ENCODE measurements at places on chromosomes 3 and 15.
A peak's percentile ranks its signal among the peaks of the same experiment; 100 is the strongest.

DNA sequence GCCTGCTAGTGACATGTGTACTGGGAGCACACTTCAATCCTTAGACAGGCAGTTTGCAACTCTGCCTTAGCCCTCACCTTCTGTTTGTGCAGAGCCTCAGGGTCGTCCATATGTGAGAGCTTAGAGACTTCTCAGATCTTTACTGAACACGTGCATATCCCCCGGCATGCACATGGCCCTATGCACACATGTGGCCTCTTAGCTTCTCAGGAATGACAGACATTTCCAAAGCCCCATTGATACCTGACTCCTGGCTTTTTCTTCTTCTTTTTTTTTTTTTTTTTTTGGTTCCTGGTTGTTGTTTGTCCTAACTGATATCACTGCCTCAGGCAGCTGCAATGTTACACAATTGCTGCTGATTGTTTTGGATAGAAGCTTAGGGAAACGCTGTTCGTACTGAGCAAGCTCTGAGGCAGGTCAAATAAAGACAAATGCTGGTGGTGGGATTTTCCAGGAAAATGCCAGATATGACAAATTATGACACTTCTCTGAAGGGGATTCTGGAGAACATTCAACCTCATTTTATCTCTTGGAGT, 107.2 kb upstream of the RGMA start:
- DNase-seq, result no peak

- DNase-seq, result no peak
Measured at GRCh38 chr3:170258105-170258487, 35.9 kb downstream of the PRKCI start.

- no peak for DNase-seq
Measured at GRCh38 chr15:85925649-85926237, 131.0 kb upstream of the KLHL25 start.

GRCh38 chr15:51335087-51335486, 3.3 kb downstream of the CYP19A1 start:
- DNase-seq, result no peak

DNA sequence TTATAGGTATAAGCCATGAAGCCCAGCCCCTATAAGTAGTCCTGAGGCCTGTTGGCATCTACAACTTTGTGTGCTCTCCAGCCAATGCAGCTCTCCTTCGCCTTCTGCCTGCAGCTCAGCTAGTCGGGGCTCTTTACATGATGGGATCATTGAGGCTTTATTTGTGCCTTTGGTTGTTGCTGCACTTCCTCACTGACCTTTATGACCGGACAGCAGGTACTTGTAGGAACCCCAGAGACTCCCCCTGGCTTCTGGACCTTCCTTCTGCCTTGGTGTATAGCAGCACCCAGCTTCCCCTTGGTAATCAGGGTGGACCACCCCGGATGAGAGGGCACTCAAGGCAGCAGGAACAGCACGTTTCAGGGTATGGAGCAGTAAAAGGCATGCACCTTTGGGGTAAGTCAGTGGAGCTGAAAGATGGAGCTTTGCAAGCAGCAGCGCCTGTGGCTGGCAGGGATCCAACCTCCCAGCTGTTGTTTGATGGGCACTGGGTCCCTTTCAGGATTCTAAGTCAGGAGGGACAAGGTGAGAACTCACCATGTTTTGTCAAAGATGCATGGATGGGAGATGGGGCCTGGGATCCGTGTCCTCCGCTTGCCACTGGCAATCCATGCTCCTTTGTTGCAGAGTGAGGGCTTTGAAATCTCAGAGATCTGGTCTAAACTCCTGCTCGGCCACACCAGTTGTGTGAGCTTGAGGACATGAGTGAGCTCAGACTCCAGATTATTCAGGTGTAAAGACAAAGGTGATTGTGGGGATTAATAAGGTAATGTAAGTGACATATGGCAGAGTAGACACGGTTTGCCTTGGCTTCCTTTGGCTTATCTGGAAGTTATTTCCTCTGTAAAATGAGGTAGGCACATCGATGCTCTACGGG, 65.1 kb upstream of the KLF13 start:
- no peak for DNase-seq

DNA sequence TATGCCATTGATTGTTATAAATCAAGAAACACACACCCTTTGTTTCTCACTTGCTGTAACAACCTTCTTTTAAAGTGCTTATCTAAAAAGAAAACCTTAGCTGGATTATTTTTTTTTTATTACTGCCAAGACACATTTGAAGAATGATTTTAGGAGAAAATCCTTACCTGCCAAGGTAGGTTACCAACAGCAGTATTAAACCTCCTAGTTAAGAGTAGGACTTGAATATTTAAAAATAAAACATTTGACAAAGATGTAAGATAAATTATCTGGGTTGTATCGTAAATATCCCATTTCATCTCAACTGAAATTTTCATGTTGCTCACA, 192.1 kb downstream of the PDZRN3 start:
- DNase-seq, result no peak

GRCh38 chr3:43558171-43558570, 63.6 kb downstream of the ANO10 start:
- DNase-seq, result no peak

DNA sequence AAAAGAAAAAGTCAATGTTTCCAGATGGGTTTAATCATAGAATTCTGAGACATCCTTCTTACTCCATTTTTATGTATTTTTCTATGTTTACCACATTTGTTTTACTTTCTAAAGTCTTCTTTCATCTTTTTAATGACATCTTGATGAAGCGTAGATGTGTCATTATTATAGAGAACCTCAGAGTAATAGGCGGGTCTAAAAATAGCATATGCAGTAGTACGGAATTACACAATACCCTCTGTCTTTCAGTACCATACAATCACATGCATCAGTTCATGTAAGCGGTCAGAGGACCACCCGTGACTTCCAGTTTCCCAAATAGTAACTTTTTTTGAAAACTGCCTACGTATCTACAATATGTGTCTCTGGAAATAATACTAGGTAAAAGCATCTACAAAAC, 224.0 kb downstream of the PLOD2 start:
- DNase-seq, result no peak

GRCh38 chr3:64030741-64031140, 7.4 kb upstream of the PSMD6 start:
- peak; percentile 51 for DNase-seq

- no peak for DNase-seq
Measured at GRCh38 chr15:63372018-63372705, 9.5 kb downstream of the CA12 start.

- DNase-seq, result no peak
Measured at GRCh38 chr15:99669250-99669649, 64.0 kb downstream of the LYSMD4 start.

DNA sequence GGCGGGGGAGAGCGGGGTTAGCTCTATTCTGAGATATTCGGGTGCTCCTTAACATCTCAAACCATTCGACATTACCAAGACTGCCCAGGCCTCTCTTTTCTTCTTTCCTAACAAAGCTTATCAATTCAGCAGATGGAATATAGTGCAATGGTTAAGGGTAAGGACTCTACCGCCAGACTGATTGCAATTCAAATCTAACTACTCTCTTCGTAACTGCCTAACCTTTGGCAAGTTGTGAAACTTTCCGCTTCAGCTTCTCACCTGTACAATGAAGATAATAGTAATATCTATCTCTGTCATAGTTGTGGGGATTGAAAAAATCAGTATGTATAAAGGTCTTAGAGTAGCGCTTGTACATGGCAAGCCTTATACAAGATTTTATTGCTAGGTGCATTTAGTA, 972 bp downstream of the UBA5 start:
- DNase-seq, result no peak

- no peak for DNase-seq
Measured at GRCh38 chr15:90620379-90621067, 90.8 kb downstream of the CRTC3 start.

GRCh38 chr15:69499521-69500211, 47.0 kb downstream of the RPLP1 start:
- DNase-seq, result no peak

DNA sequence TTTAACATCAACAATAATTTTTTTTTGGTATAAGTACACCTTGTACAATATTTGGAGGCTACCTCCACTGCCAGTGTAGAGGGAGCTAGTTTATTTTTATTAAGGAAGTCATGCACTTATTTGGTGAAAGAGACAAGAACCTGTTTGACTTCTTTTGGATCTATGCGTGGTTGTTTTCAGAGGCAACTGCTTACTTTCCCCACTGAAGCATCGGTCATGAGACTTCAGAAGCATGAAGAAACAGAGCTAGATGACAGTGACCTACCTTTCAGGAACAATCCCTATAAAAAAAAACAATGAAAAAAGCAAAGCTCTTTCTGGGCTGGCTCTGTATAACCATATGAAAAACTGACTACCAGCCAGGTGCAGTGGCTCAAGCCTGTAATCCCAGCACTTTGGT, 20.0 kb upstream of the ZNF148 start:
- DNase-seq, result no peak

- DNase-seq, result no peak
Measured at GRCh38 chr15:31153531-31153930, 52.0 kb upstream of the TRPM1 start.

DNA sequence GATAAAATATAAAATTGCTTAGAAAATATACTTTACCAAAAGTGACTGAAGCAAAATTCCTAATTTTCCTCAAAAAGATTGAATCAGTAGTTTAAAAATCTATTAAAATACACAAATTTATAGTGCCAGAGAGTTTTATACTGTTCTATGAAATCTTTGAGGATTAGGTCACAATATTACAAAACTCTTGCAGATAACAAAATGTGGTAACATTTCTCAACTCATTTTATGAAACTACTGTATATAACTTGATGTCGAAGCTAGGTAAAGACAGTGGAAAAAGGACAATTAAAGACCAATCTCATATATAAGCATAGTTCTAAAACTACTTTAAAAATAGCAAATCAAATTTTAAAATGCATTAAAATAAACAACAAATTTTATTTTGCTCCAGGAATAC, 15.9 kb downstream of the VEPH1 start:
- no peak for DNase-seq

DNA sequence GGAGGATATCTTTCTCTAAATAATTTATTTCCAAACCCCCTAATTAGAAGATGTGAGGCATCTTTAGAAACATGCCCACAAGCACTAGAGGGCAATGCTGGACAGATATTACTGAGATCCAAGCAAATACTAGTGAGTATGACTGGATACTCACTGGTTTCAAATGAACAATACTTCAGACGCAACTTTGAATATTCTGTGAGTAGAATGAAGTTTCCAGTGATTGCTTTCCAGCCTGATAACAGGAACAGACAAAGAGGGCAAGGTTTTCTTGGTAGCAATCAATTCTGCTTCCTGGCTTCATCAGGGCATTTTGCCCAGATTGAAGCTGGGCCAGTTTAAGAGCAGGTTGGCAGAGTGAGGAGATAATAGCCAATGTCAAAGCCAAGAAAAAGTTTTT, 442.6 kb upstream of the PDZRN3 start:
- DNase-seq, result no peak

DNA sequence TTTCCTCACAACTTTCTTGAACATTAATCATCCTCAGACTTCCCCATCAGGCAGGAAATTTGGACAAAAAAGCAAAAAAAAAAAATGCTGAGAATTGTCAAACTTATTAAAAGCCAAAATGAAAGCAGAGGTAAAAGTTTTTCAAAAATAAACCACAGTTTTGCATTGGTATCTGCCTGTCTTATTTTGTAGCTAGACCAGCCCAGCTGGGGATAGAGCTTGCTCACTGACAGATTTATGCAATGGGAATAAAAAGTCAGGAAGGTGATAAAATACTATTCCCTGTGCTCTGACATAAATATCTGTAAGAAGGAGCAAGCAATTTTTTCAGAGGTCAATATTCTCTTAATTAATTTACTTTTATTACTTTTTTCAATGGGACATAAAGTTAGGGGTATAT, 1006.7 kb upstream of the ALCAM start:
- no peak for DNase-seq

- DNase-seq, result no peak
Measured at GRCh38 chr15:88072598-88073390, 183.7 kb downstream of the NTRK3 start.

DNA sequence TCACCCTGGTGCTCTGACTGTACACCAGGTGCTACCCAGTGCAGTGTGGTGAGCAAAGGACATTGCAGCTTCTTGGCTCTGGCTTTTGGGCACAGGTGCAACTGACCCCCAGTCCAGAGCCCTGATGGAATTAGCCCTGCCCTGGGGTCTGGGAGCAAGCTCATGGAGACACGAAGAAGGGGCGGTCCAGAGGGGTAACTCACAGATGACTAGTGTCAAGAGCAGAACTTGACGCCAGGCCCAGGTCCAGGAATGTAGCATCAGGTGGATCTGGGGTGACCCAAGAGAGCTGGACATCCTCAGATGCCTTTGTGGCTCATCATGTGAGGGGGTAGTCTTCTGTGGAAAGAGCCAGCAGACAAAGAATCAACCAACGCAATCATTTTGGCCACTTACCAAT, 88.9 kb downstream of the ASB7 start:
- no peak for DNase-seq

- DNase-seq, result no peak
Measured at GRCh38 chr15:80825361-80826030, 46.3 kb downstream of the CEMIP start.

- DNase-seq, result no peak
Measured at GRCh38 chr15:41861736-41862356, 23.2 kb downstream of the PLA2G4B start.

DNA sequence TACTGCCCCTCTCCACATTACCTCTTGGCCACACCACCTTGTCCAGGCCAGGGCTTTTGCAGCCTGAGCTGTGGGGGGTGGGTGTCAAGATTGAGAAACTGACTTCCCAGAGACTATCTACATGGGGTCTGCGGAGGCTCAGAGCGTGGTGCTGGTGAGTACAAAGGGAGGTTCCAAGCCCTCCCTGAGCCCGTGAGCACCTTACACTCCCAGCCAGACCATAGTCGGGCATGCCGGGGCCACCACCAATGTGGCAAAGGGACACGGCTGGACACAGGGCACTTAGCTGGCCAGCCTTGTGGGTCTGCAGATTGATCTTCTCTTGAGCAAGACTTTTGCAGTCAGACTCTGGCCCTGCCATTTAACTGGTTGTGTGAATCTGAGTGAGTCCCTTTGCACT, 74.1 kb upstream of the GATA2 start:
- DNase-seq, result no peak

- DNase-seq, result peak; percentile 86
Measured at GRCh38 chr15:25438601-25439368, at the start of gene UBE3A. UBE3A (minus strand) TSS chr15:25439024; CDS start chr15:25409107, 29,917 bp downstream.

DNA sequence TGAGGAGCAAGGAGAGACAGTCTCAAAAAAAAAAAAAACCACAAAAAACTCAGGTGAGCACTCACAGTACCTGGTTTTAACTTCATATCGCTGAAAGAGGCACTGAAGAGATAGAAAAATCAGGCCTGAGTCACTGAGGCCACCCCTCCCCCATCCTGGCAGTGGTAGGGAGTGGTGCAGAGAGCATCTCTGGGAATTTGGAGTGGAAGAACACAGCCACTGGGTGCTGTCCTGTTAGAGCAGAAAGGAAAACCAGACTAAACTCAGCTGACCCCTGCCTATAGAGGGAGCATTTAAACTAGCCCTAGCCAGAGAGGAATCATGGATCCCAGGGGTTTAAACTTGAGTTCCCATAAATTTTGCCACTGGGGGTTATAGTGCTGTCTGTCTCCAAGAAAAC, 22.2 kb upstream of the DNAJC13 start:
- no peak for DNase-seq

All from right renal cortex interstitium (tissue), 3 donors.